ENCODE measurements at places on chromosomes 2 and 18. TPM values are rescaled to one million over a fixed set of nuclear protein-coding genes. Genes with fewer than 3 reads are reported as not detected.

Gene GFPT1
- total RNA-seq = 17.9 TPM

DNA sequence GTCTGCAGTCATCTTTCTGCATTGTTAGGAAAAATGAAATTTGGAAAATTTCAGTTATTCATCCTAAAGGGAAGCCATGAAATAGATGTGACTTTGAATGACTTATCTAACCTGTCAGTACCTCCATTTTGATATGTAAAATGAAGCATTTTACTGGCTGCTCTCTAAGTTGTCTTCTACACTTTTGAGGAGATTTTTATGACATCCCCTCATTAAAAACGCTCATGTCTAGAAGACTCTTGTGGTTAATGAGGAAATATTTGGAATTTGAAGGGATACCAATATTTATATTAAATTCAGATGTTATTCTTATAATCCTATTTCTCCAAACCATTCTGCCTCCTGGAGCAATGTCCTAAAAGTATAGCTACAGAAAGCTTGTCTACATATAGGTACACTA, 73.8 kb upstream of the THUMPD2 start:
- no peak for DNase-seq

GRCh38 chr18:70431203-70431624, 142.4 kb downstream of the SOCS6 start:
- no peak for DNase-seq

- no peak for DNase-seq
Observed at GRCh38 chr2:105378921-105379383, 19.9 kb downstream of the FHL2 start.

Gene HOXD12
- total RNA-seq = 1.7 TPM

DNA sequence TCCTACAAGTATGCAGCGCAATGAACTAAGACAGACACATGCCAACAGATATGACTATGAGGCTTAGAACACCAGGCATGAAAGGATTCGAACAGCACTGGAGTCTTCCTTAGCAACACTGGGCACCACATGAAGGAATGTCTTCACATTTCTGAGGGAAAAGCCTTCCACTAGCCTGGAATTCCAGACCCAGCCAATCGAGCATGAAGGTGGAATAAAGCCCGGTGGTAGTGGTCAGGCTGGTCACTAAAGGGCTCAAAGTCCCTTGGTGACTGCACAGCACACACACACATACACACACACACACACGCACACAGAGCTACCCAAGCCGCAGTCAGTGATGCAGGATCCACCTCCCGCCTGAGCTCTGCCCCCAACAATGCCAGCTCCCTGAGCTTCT, 19.7 kb upstream of the SFXN5 start:
- no peak for DNase-seq

DNA sequence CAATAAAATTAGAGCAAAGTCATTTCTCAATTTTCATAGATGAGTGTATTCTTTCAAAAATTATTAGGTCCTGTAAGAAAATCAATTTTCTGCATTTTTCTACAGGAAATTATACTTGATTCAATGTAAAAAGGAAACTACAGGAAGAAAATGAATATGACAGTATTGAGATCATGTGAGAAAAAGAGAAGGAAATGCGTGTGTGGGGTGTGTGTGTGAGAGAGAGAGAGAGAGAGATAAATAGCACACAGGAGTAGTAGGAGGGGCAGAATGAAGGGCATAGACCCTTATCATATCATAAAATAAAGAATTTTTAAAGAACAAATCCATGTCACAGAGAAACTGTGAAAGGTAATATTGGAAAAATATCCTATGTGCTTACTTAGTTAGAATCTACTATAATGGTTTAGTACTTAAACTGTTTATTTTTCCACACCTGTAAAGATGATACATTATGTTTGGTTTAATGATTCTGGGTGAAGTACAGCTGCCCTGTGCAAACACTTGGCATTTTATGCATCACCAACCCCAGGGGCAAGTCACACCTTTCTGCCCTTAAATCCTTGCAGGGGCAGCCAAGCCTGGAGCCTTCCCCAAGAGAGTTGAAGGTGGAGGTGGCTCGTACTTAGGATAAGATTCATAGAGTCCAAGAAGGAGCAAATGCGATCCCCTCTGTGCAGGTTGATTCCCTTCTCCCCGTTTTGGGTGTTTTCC, 276.4 kb downstream of the TGIF1 start:
- DNase-seq = no peak

DNA sequence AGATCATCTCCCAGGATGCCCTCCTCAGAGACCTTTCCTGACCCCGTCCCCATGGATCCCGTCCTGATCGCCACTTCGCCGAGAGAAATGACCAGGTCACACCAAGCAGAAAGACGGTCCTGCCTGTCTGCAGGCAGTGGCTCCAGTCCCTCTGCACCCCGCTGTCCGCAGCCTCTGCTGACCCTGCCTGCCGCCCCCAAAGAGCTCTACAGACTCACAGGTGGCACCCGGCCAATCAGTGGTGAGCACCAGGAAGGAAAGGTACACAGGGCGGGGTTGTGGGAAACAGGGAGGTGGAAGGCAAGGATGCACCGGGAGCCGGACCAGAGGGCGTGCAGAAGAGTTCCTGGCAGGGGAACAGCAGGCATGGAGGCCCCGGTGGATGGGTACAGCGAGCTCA, 94.8 kb downstream of the NDUFA10 start:
- DNase-seq = no peak

- DNase-seq = no peak
Observed at GRCh38 chr2:170878505-170878904, 50.5 kb upstream of the GORASP2 start.

DNA sequence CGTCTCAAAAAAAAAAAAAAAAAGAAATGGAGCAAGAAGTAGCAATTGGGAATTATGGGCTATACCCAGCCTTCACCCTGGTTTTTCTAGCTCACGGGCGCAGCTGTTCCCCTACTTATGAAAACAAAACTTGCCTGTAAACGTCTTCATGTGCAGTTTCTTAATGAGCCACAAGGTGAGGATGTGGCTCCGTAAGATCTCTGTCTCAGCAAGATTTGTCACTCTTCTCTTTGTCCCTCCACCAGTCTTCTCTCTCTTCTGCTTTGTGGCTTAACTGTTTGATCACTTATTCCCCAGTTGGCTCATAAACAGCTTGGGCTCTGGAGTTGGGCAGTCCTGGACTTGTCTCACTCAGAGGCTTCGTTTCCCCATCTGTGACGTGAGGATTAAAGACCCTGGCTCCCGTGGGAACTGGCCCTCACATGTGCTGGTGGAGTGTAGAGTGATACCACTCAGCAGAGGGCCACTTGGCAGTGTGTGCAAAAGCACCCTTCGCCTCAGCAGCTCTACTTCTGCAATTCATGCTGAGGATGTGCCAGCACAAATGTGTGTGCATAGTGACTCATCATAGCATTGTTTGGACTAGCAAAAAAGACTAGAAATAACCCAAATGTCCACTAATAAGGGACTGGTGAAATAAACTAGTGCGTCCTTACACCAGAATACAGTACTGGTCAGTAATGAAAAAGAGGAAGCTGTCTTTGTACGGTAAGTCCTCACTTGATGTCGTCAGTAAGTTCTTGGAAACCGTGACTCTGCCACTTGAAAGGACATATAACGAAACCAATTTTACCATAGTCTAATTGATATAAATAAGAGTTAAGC, 8.7 kb downstream of the CEP68 start:
- DNase-seq = no peak

GRCh38 chr2:75074708-75075107, 116.3 kb downstream of the POLE4 start:
- no peak for DNase-seq

Gene FAM228A
- 0.98 TPM for total RNA-seq

Gene CIB4
- total RNA-seq = not detected

- no peak for DNase-seq
Observed at GRCh38 chr18:51569561-51569960, 372.1 kb upstream of the MEX3C start.

DNA sequence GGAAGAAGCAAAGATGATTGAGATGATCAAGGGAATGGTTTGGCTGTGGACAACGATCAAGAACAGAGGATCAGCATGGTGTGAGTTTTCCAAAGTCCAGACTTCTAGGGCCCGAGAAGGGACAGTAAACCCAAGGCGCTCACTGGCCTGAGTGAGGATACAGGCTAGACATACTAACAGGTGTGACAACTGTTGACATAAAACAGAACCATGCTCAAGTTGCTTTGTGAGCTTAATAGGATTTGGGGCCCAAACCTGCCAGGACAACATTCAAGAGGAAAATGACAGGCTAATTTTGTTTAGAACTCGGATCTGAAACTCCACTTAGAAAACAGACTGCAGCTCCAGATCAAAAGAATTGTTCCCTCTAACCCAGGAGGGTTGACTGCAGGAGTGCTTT, 68.1 kb upstream of the ACKR3 start:
- no peak for DNase-seq

DNA sequence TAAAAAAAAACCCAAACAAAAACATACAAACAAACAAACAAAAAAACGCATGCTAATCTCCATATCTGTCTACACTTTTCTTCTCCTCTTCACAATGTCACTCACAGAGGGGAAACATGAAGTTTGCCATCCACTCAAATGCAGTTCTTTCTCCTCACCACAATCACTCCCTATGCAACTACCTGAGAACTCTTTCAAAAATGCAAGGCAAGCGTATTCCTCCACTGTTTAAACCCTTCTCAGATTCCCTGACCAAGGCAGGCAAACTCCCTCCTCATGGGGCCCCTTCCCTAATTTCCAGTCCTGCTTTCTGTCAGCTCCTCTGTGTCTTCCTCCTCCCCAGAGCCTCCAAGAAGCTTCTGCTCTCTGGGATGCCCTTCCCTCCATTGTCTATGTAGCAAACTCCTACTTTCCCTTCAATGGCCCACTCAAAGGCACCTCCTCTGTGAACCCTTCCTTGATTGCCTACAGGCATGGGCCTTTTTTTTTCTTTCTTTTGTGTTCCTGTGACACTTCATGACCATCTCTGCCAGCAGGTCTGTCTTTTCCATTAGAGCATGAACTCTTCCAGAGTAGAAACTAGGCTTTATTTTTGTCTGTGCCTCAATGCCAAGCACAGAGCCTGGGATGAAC, 143.8 kb upstream of the SLC1A4 start:
- no peak for DNase-seq

Gene AQP12A
- not detected for total RNA-seq

Gene FHOD3
- total RNA-seq = 5.6 TPM

DNA sequence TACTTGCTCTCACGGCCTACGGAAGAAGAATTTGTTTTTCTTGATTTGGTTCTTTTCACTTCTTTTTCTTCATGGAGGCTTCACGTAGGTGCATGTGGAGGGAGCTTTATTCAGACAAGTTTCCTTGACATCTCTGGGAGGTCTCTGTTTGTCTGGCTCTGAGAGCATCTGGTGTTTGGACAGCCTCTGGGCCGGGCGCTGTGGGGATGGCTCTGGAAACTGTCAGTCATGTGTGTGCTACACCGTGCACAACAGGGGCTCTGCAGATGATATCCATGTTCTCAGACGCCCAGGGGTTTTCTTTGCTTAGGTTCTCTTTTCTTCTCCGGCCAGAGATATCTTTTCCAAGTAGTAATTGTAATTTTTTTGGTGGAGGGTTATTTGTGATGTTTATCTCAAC, 130.7 kb downstream of the SH3RF3 start:
- no peak for DNase-seq

GRCh38 chr2:218029366-218030360, 26.9 kb upstream of the TNS1 start:
- no peak for DNase-seq

GRCh38 chr18:77044866-77045664, 87.5 kb downstream of the MBP start:
- DNase-seq = no peak

GRCh38 chr2:69495008-69495407, 57.8 kb upstream of the NFU1 start:
- no peak for DNase-seq

- no peak for DNase-seq
Observed at GRCh38 chr18:31356025-31356424, 20.6 kb upstream of the DSG4 start.

DNA sequence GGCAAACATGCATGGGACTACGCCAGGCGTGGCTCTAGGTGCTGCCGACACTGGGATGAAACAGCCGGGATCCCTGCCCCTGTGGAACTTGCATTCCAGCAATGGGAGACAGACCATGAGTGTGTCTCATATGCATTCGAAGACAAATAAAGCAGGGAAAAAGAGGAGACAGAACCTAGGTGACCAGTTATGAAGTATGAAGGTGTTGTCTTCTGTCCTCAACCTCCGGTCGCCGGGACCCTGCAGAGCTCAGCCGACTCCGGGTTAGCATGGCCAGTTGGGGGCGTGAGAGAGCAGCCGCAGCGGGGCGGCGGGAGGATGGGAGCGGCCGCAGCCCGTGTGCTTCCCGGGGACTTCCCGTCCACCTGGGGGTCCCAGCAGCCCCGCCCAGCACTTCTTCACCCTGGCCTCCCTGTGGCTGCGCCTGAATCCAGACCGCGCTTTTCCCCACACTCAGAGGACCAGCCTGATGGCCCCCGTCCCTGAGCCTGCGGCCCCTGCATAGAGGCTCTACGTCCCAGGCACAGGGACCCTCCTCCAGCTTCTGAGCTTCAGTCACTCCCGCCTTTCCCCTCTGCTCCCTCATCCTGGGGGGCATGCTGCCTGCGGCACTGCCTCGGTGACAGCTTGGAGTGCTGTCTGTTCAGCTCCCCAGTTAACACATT, 11.4 kb downstream of the ID2 start:
- DNase-seq = no peak

Data from vagina (tissue), 2 donors.